Pulmonary artery endothelial cell (primary cell): ENCODE measurements at places on chromosomes 16 and 17. TPM values are rescaled to one million over a fixed set of nuclear protein-coding genes. Genes with fewer than 3 reads are reported as not detected.

The WFIKKN2 gene
- not detected in 2 replicates for total RNA-seq

The MRPL45 gene
- 40.2 and 42.1 TPM in 2 replicates for total RNA-seq

The MRPL58 gene
- total RNA-seq: 32.8 and 43.4 TPM in 2 replicates

DNA sequence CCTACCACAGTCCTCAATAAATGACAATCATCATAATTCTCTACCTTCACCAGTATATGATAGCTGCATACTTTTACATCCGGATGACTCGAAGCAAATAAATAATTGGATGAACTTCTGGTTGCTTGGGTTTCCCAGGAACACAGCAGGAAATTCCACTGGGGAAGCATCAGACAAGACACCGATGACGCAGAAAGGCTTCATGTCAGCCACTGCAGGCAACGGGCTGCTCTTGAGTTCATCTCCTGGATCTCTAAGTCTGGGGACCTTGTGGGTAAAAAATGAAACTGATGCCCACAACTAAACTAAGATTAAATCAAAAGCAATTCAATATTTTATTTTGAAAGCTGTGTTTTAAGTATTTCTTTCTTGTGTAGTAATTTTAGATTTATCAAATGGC lies 472.1 kb upstream of the C16orf82 start:
- DNase-seq: no peak
